ENCODE measurements at places on chromosomes 13 and 19. TPM values are rescaled to one million over a fixed set of nuclear protein-coding genes. Genes with fewer than 3 reads are reported as not detected.

The CGB1 gene
- total RNA-seq: not detected

The ZNF420 gene
- total RNA-seq: 1.6 TPM

The SOX21 gene
- total RNA-seq: 16.8 TPM

The FFAR1 gene
- not detected for total RNA-seq

The MAST1 gene
- not detected for total RNA-seq

The ANGPTL8 gene
- not detected for total RNA-seq

The ZNF382 gene
- total RNA-seq: 0.29 TPM

The RNF225 gene
- total RNA-seq: not detected

The B3GLCT gene
- 16.1 TPM for total RNA-seq

The PSPN gene
- total RNA-seq: 2.8 TPM

The MBD3L3 gene
- total RNA-seq: not detected

The CAPN12 gene
- 33.3 TPM for total RNA-seq

The CEACAM7 gene
- total RNA-seq: not detected

The BRCA2 gene
- 4.6 TPM for total RNA-seq

The LRRC4B gene
- 0.45 TPM for total RNA-seq

The APC2 gene
- total RNA-seq: 0.58 TPM

The RPL13A gene
- 2,738 TPM for total RNA-seq

The SLC25A41 gene
- total RNA-seq: not detected

The CEACAM19 gene
- 2.8 TPM for total RNA-seq

The TSSK6 gene
- total RNA-seq: 8.1 TPM

Data from stomach (tissue), 19 donors.